ENCODE measurements at places on chromosomes 12 and 14.

DNA sequence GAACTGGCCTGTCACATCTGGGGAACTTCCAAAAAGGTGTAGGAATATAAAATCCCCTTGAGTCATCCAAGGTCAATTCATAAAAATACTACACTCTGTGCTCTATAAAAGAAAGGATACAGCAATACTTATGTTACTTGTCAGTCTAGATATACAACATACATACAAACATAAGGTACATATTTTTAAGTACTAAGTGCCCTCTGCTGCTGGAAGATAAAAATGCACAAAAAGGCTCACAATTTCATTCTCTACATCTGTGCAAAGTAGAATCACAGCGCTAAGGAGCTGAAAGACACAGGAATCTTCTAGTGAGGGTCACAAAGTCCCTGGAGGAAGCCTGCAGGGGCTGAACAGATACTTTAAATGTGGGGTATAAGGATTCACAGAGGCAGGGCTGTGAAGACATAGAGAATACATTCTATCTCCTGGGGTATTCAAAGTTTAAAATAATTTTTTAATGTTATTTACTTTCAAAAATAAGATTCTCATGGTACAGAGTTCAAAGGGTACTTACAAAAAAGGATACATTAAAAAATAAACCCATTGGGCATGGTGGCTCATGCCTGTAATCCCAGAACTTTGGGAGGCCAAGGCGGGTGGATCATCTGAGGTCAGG is 10.2 kb upstream of the GOLGA5 start:
- DNase-seq, result peak; percentile 41

GRCh38 chr14:61512026-61512834 is 183.1 kb upstream of the HIF1A start:
- DNase-seq, result no peak

GRCh38 chr12:130651188-130651959 is 64.7 kb downstream of the RIMBP2 start:
- no peak for DNase-seq

GRCh38 chr12:68539615-68539952 is 71.1 kb upstream of the RAP1B start:
- no peak for DNase-seq

DNA sequence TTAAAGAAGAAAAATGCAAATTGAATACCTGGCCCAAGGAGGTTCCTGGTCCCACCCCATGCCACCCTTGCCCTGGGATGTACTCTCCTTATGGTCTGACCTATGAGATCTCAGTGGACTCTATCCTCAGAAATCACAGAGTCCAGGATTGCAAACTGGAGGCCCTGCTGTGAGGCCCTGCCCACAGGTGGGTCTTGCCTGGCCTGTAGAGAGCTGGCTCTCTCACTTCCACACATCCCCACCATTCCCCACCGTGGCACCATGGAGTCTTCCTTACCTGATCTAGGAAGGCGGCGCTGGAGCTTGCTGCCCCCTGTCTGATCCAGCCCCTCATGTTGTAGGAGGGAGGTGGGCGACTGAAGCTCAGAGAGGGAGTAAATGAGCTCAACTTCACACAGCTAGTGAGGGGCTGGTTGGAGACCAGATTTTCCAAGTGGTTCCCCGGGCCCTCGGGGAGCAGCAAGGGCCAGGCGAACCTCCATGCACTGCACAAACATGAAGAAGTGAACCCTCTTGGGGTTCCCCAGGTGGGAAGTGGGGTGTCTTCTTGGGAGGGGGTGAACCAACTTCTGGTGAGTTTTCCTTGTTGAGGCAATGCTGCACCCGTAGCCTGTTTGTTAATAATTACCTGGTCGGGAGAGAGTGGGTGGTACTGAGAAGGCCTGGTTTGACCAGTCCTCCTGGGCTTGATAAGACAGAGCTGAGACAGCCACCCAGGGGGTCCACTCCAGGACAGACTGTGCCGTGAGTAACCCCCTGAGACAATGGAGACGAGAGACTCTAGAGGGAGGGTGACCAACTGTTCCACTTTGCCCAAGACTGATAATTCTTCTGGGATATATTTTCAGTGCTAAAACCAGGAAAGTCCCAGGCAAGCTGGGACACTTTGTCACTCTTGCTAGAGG is at the start of gene SERPINA4:
TSS of gene SERPINA4 (plus strand) at position 692 of the 905 bp plus-strand sequence. CDS start 2,041 bp downstream, outside the sequence.
- DNase-seq, result no peak

GRCh38 chr14:23605931-23606585 is 27.5 kb upstream of the JPH4 start:
- DNase-seq, result no peak

DNA sequence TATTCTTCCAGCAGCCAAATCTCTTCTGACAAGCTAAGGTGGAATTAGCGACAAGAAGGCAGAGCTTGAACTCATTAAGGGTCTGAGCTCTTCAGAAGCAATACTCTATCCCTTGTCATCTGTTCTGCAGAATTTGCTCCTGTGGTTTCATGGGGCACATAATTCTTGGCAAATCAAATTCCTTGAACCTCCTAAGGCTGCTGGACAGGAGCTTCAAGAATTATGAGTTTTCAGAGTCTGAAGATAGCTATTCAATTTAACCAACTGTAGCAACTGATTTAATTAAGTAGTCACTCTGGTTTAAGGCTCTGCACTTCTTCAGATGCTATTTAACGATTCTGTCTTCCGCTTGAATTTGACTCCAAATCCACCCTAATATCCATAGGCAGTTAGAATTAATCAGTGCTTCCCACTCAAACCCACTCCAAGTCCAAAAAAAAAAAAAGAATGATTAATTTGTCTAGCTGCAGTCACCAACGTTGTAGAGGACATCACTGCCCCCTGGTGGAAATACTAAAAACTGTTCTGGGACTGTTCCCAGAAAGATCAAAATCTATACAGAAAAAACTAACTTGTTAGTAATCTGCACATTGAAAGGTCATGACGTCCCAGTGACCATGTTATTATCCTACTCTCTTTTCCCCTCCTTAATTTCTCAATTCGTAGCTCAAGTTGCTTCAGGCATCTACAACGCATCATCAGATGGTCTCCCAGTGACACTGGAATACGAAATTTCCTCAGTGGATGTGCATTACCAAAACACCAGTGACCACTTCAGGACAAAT is 169.9 kb downstream of the KIF21A start:
- DNase-seq, result no peak

DNA sequence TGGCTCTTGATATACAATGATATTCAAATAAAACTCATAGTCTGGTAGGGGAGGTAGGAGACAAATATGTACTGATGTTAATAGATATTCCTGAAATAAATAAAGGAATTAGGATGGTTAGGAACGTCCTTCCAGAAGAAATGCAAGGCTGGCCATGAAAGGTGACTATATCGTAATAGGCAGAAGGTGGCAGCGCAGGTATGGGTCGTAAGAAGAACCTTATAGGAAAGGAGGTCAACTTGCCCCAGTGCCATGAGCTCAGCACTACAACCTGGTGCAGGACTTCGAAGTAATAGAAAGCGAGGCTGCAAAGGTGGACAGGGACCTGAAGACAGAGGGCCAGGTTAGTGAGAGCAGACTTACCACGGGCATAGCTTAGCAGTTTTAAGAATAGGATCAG is 55.3 kb upstream of the FGD4 start:
- DNase-seq, result no peak

- no peak for DNase-seq
Observed at GRCh38 chr14:76958980-76959710, 69.4 kb downstream of the IRF2BPL start.

DNA sequence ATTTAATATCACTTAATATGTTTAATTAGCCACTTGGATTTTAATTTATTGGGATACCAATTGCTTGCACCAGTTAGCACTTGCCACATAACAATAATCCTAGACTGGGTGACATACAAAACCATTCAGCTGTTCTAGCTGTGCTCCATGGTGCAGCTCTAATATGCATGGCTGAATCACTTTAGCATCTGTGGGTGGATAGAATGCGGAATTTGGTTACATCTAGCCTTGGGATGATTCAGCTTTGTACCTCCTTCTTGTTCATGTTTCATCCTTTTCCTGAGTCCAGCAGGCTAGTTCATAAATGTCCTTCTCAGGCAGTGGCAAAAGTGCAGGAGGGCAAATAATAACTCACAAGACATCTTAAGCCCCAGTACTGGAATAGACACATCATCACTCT is 1263.0 kb downstream of the LRFN5 start:
- no peak for DNase-seq

GRCh38 chr14:49287004-49287403 is 299.2 kb downstream of the RPS29 start:
- DNase-seq, result no peak

GRCh38 chr14:64955297-64955696 is 12.8 kb upstream of the GPX2 start:
- DNase-seq, result no peak

GRCh38 chr12:13211859-13212664 is 15.5 kb downstream of the EMP1 start:
- DNase-seq, result peak; percentile 22

DNA sequence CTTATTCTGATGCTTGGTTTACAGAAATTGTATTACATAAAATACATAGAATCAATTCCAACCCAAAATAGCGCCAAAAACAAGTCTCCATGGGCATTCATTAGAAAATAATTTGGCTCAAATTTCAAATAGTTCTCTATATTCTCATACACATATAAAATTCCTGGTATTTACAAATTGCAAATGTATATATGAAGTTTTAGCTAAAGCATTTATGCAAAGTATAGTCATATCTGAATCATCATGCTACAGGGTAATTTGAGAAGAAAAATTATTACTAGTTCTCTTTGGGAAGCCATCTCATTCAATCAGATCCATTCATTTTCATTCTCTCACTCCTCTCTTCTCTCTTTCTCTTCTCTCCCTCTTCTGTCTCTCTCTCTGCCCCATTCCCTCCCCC is 257.8 kb downstream of the DPF3 start:
- no peak for DNase-seq

Data from NCI-H1417 treated with DMSO at 0.1 percent for 48 hours (cell line).